A549 (cell line): ENCODE measurements at places on chromosomes 7 and 10. TPM values are rescaled to one million over a fixed set of nuclear protein-coding genes. Genes with fewer than 3 reads are reported as not detected.

MGAM2 gene
- polyA plus RNA-seq: 0.01 to 0.07 TPM in 2 of 3 replicates, not detected in the other

FAM241B gene
- 22.0 to 24.5 TPM (median 23.8 TPM) in 3 replicates for polyA plus RNA-seq

TRIM8 gene
- 21.1 to 22.8 TPM (median 21.2 TPM) in 3 replicates for polyA plus RNA-seq

ABCB1 gene
- polyA plus RNA-seq: 0.07 to 0.09 TPM in 2 of 3 replicates, not detected in the other

OR2A1 gene
- polyA plus RNA-seq: not detected in 3 replicates

UCMA gene
- polyA plus RNA-seq: not detected in 3 replicates

STK31 gene
- 2.0 to 2.4 TPM (median 2.3 TPM) in 3 replicates for polyA plus RNA-seq

GRM8 gene
- polyA plus RNA-seq: 0.06 TPM in 1 of 3 replicates, not detected in the others

LRRC17 gene
- 0.05 to 0.17 TPM in 2 of 3 replicates, not detected in the other for polyA plus RNA-seq

ADCK2 gene
- polyA plus RNA-seq: 12.6 to 16.1 TPM (median 13.9 TPM) in 3 replicates

NSUN6 gene
- polyA plus RNA-seq: 6.3 to 6.5 TPM (median 6.5 TPM) in 3 replicates

MMD2 gene
- not detected in 3 replicates for polyA plus RNA-seq

TAS2R3 gene
- polyA plus RNA-seq: not detected in 3 replicates

TRPV6 gene
- not detected in 3 replicates for polyA plus RNA-seq

CALHM2 gene
- polyA plus RNA-seq: 1.9 to 2.7 TPM (median 2.6 TPM) in 3 replicates
